Osteocyte (in vitro differentiated cells): ENCODE measurements at places on chromosomes 5 and 9. TPM values are rescaled to one million over a fixed set of nuclear protein-coding genes. Genes with fewer than 3 reads are reported as not detected.

DNA sequence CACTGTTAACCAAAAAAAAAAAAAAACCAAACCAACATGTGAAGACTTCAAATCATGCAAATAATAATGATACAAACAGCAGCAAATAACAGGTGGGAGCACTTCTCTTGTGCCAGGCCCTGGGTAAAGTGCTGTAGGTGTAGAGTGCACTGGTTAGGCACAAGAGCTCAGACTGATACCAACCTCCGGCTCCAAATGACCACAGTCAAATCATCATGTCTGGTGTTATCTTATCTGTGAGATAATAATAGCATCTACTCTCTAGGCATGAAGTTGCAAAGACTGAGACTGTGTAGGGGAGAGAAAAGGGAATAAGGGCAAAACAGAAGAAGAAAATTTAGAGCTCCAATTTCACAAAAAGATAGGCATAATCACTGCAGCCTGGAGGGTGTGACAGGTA lies 159.5 kb downstream of the ARL15 start:
- DNase-seq, result no peak

- DNase-seq, result peak; percentile 79
Observed at GRCh38 chr9:125972012-125972729, 225.0 kb downstream of the PBX3 start.

DNA sequence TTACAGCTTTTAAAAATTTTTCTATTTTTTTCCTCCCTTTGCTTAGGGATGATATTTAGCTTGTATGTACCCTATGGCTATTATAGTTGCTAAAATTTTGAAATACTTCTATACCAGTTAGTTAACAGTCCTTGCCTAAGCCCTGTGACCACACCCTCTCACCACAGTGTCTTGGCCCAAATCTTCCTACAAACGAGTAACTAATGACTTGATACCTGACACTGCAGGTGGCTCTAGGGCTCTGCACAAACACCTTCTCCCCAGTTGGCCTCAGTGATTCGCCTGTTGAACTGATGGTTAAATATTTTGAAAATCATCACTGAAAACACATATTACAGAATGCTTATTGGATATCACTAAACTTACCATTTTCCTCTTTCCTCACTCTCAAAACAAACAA lies 449.6 kb upstream of the CHD1 start:
- no peak for DNase-seq

DNA sequence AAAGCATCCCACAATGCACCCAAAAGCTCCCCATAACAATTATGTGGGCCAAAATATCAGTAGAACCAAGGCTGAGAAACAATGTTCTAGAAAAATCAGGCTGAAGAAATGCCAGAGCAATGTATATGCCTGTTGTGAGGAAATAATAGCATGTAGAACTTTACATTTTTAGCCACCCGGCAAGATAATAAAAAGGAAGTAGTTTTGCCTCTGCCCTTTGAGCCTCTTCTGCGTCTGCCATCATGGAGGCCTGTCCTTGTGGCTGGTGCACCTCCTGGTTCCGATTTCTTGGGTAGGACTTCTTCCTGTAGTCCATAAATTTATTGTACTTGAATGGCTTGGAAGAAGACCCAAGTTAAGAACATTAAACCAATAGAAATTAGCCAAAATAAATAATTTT lies 38.9 kb upstream of the TNFAIP8 start:
- DNase-seq, result no peak

GRCh38 chr5:58860680-58861079 lies 277.8 kb downstream of the RAB3C start:
- no peak for DNase-seq

DNA sequence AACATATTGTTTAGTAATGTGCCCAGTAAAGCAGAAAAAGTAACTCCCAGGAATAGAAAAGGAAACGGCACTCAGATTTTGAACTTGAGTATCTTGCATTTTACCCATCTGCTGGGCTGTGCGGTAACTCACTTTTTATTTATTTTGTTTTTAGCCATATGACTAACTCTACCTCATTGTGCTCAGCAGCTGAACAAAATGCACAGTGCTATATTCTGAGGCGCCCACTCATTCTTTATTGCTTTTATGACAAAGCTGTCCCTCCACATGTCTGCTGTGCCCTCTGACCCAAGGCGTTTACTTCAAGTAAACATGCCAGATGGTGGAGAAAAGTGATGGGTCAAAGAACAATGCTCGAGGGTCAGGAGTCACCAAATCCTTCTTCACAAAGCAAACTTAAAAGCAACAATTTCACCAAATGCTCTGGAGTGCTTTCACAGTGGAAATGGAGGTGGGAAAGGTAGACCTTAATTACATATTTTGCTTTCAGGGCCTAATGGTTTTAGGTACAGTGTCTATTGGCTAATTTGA lies 215.2 kb upstream of the ELAVL2 start:
- DNase-seq, result no peak

DNA sequence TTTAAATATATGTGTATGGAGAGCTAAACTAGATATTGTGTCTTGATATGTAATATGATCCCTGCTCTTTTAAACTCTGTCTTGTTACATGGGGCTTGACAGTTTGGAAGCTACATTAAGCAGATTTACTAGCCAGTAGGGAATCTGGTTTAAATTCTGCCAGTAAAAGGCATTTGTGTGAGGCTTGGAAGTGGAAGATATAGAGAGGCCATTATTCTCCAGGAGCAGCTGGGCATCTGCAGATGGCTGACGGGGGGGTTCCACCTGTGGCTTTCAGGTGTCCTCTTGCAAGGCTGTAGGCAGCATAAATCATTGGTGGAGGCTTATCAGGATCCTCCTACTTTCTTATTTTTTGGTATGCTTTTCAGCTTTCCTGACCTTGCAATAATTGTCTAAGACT lies 179.1 kb upstream of the FBXL7 start:
- DNase-seq, result no peak

- no peak for DNase-seq
Observed at GRCh38 chr9:101512116-101512515, 21.5 kb upstream of the RNF20 start.

DNA sequence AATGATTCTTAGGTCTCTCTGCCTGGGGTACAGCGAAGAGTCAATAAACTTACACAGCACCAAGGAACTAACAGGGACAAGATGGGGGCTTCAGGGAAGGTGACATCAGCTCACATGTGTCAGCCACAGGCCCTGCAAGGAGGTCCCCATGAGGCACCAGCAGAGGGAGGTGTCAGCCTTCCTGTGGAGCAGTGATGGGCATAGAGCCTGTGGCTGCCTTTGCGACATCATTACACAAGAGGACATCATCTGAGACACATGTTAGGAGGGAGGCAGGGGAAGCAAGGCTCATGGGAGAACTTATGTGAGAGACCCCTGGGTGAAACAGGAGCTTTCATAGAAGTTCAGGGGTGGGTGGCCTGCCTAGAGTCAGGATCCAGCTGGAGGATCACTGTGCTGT lies 389.6 kb downstream of the SEMA5A start:
- no peak for DNase-seq

GRCh38 chr5:136639616-136640015 lies 274.3 kb upstream of the TRPC7 start:
- no peak for DNase-seq

- no peak for DNase-seq
Observed at GRCh38 chr9:76796296-76796695, 32.1 kb downstream of the PCA3 start.

DNA sequence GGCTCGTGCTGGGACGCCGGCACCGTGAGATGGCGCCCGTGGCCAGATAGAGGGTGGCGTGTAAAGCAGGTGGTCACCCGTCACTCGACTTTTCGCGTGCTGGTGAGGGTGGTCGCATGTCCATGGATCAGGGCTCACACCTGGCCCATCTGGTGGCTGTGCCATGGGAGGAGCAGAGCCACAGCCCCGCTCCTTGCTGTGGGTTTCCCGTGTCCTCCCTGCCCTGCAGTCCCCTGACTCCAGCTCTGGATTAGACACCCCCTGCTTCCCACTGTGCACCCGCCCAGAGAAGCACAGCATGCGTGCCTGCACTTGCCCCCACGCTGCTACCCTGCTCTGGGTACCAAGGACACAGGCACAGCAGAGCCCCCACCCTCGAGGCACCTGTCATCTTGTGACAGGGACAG lies 1.8 kb upstream of the TMEM250 start:
- no peak for DNase-seq

- DNase-seq, result no peak
Observed at GRCh38 chr5:65883461-65883860, 42.9 kb upstream of the ERBIN start.

- peak; percentile 19 for DNase-seq
Observed at GRCh38 chr5:138986186-138986800, 111.2 kb upstream of the LRRTM2 start.

- peak; percentile 5 for DNase-seq
Observed at GRCh38 chr9:134875371-134875770, 5.2 kb upstream of the FCN2 start.

- no peak for DNase-seq
Observed at GRCh38 chr9:5773324-5773999, 59.5 kb downstream of the ERMP1 start.

DNA sequence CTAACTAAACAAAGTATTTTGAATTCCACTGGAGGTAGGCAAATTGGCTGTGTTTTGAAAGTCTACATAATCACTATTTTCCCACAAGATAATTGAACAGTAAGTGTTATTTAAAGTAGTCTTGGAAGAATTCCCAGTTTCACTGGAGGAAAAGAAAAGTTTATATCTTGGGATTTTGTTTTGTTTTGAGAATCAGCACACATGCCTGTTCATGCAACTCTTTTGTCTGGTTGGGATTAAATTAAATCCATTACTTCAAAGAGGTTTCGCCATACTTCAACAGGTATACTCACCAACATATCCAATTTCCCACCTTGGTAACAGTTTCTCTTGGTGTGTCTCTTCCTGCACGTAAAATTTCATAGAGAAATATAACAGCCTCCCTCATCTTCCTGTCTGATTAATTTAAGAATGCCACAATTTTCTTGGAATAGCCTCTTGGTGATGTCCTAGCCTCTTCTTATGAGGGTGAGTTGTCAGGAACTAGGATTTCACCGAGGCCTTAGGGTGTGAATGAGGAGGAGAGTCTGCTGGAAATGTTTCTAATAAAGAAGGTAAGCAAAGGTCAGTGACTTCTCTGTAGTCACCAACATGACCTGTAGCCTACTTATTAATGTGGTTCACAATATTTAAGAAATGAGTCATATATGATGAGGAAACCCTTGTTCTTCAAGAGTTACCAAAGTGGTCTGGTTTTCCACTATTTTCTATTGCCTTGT lies 48.1 kb downstream of the ITGA2 start:
- DNase-seq, result no peak

DNA sequence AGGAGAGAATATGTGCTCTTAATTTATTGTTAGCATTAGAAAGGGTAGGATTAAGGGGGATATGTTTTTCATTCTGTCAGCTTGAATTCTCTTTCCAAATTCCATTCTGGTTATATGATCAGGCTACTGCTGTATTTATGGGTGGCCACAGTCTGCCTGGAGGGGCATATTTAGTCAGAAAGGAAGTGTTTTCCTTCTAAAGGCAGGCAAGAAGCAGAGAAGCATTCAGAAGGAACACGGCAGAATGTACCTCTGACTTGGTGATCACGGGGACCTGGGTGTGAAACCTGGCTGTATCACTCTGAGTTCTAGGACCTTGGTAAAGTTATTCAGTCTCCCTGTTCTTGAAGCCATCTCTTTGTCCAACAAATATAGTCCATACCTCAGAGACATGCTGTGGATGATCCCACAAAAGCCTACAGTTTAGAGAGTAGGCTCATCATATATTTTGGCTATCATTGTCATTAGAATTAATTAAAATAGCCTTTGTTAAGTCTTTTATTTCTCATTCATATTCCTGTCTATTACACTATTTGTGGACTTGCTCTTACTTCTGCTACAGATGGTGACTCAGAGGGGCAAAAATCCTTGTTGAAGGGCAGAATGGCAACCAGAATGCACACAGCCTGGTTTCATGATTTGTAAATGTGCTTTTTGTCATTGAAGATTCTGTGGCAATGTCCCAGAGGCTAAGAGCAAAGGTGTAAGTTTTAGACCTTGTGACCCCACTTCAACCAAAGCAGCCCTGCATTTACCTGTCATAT lies 2.7 kb downstream of the TNC start:
- no peak for DNase-seq

- no peak for DNase-seq
Observed at GRCh38 chr9:79284081-79284480, 287.7 kb upstream of the TLE4 start.

DNA sequence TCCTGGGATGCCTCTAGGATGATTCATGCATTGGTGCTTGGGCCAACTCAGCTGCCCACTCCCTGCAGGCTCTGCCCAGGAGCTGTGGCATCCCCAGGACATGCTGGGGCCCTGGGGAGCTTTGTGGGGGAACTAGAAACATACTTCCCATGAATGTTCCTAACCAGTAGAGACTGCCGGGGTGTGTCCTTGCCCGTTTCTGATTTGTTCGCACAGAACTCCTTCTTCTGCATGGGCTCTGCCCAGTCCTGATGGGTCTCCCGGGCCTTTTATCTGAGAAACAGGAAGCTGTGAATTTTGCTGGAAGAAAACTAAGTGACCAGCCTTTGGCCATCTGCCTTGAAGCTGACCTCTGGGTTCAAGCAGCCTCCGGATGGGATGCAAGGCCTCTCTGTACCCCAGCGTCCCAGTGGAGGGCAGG lies 71.6 kb upstream of the RNU6ATAC start:
- DNase-seq, result no peak

DNA sequence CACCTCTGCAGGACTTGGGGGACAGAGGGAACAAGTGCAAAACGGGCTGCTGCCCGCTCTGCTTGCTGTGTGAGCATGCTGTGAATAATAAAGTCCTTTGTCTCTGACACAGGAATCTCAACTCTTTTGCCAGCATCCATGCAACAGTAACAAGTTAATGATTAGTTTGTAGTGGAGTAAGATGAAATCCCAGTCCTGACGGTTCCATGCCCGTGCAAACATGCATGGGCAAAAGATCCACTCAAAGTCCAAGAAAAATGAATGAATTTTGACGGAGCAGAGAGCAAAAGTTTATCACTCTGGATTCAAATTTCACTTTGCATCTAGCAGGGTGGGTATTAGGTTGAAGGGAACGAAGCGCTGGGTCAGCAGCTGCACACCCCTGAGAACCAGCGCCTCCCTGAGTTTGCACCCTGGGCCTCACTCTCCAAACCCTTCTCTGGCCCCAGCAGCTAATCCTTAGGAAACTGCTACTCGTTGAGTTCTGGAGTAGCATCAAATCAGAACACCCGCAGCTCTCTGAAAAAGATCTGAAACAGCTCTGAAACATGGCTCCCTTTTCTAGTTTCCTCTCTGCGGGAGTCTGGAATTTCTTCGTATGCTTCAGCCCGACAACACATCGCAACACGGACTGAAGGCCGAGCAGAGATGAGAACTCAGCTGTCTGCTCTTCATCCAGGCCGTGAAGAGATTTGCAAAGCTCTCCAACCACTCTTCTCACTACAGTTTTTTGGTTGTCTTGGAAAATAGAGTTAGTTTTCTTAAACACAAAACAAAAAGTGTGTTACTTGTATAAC lies 45.6 kb upstream of the RUFY1 start:
- no peak for DNase-seq

Gene BHMT2
- not detected in 2 replicates for total RNA-seq

Gene EFNA5
- 34.2 and 35.4 TPM in 2 replicates for total RNA-seq

Gene NEURL1B
- 1.5 and 1.7 TPM in 2 replicates for total RNA-seq

Gene HCN1
- total RNA-seq, result not detected in 2 replicates

Gene PRSS3
- total RNA-seq, result not detected in 2 replicates
